PC-9 (cell line): ENCODE measurements at places on chromosomes 2 and 18. TPM values are rescaled to one million over a fixed set of nuclear protein-coding genes. Genes with fewer than 3 reads are reported as not detected.

GPR35 gene
- total RNA-seq: 1.1 and 2.5 TPM in 2 replicates

GRCh38 chr2:57965219-57965618 lies 81.4 kb upstream of the VRK2 start:
- no peaks in the 10 kb centered on the region for H3K4me1 ChIP-seq
- H3K27ac ChIP-seq: no peak overlapping the region
- no peak for DNase-seq
- H3K4me3 ChIP-seq: no peak overlapping the region
- H3K27me3 ChIP-seq: no peaks in the 10 kb centered on the region
- no peaks in the 10 kb centered on the region for H3K36me3 ChIP-seq

- no peaks in the 10 kb centered on the region for H3K4me1 ChIP-seq
- H3K27me3 ChIP-seq: no peaks in the 10 kb centered on the region
- no peak for DNase-seq
These were observed 4.1 kb upstream of the SLC39A10 start for GRCh38 chr2:195652911-195653310.

DNA sequence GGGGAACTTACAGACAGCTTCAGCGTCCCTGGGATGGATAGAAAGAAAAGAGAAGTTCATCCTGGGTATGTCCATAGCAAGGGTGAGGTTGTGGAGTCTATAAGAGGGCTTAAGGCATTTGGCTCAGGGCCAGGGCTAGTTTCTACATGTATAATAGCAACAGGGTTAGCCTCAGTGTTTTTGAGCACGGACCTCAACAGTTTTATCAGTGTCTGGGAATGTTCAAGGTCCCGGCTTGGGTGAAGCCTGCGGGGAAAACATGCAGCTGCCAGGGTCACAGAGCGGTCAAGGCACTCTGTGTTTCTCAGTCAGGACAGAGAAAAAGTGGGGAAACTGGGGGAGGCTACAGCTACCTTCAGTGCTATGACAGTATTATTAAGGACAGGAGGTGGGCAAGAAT lies 427.7 kb upstream of the HS6ST1 start:
- H3K27me3 ChIP-seq: peaks cover 25% of the 10 kb centered on the region
- no peak overlapping the region for H3K4me3 ChIP-seq
- H3K27ac ChIP-seq: no peak overlapping the region
- H3K4me1 ChIP-seq: no peaks in the 10 kb centered on the region

- no peaks in the 10 kb centered on the region for H3K4me1 ChIP-seq
- no peak overlapping the region for H3K4me3 ChIP-seq
- H3K27me3 ChIP-seq: no peaks in the 10 kb centered on the region
- H3K27ac ChIP-seq: no peak overlapping the region
- DNase-seq: no peak
These were observed 104.4 kb upstream of the MAPRE2 start for GRCh38 chr18:34936772-34937171.

DNA sequence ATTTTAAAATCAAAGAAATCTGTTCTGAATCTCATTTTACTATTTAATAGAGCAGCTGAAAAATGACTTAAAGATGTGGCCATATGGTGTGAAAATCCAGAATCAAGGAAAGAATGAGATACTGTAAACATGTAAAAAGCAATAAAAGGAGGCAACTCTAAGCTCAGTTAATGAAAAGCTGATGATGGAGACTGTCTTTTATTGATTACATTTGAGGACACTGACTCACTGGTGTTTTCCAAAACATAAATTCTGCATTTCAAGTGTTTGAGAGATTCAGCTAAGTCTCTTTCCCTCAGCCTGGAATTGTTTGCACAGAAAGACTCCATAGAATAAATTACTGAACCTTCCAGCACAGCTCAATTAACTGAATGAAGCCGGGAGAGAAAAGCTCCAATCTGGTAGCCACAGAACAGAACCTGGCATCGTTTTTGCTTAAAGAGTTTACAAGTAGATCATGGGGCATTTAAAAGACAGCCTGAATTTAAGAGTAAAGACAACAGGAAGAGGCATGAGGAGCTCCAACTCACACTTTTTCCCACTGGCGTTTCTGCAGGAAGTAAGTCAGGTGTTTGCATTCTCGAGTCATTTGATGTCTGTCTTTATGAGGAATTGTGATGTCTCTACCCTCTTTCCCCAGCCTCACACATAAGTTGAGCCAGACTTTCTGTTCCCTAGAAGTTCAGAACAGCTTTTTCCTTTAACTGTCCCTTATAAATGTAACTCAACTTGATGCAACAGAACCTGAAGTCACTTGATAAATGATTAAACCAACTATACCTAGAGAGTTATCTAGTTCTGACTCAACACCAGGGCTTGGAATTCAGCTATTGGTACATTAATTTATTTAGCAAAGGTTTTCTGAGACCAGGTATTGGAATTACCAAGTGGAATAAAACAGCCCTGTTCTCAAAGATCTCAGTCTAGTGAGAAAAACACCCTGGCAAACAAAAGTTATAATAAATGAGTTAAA lies 53.3 kb downstream of the FTCDNL1 start:
- no peak overlapping the region for H3K4me3 ChIP-seq
- no peaks in the 10 kb centered on the region for H3K4me1 ChIP-seq
- H3K27ac ChIP-seq: no peak overlapping the region
- H3K27me3 ChIP-seq: no peaks in the 10 kb centered on the region

DNA sequence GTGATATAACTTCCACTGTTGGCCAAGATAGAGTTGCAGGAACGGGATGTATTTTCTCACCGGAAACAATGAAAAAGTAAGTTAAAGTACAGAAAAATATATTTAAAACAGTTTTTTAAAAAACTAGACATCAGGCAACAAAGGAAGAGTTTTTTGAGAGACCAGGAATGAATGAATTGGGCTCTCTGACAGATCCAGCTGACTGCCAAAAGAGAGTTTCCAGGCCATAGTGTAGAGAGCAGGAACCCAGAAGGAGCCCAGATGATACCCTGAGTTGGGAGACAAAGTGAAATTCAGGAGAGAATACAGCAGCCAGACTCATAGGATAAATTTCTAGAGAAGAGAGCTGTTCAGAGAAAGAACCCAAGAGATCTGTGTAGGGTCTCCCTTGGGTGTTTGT lies 362.6 kb upstream of the SMIM21 start:
- no peak for DNase-seq
- no peaks in the 10 kb centered on the region for H3K36me3 ChIP-seq
- H3K4me3 ChIP-seq: no peak overlapping the region
- peaks cover 39% of the 10 kb centered on the region for H3K27me3 ChIP-seq

DNA sequence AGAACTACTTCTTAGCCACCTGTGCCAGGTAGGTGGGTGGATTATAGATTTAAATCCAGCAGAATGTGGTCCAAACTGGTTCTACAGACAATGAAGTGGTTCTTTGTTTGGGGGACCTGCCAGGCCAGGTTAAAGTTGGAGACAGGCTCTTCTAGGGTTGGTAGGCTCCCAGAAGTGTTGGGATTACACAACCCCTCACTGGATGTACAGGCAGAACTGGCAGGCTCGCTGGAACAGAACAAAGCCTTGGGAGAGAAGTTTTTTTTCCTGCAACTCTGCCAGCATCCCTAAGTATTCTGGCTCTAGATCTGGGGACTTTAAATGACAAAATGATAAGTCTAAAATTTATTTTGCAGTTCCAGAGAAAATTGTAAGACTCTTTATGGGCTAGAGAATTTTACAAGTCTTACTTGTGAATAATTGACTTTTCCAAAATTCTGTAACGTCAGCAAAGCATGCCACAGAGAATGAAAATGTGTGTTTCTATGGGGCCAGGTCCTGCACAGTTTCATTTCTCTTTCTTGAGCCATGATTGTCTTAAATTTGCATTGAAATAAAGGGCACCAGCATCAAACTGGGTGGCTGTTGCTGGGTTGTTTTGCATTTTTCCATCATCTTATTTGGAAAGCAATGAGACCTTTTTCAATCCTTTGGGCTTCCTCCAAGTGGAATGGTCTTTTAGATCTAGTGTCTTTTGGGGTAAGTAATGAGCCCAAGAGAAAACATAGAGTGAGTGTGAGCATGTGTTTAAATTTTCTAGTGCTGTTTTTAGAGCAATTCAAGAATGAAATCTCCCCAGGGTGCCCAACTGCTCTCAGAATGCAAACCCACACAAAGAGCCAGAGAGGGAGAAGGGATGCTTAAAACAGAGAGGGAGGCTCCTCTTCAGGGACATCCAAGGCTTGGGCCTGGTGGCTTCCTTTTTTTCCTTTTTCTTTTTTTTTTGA lies 32.4 kb upstream of the ATL2 start:
- H3K27me3 ChIP-seq: no peaks in the 10 kb centered on the region
- H3K4me1 ChIP-seq: 0 out of 2 replicates have a peak, but pooled peaks cover 10% of the 10 kb centered on the region
- no peaks in the 10 kb centered on the region for H3K36me3 ChIP-seq
- H3K4me3 ChIP-seq: no peak overlapping the region
- DNase-seq: peak; percentile 82
- no peak overlapping the region for H3K27ac ChIP-seq
